ENCODE measurements at places on chromosomes 1 and 21.

GRCh38 chr1:202349206-202349928 is 868 bp downstream of the PPP1R12B start:
- peak overlapping the region; percentile 95 for H3K27ac ChIP-seq
- no peaks in the 10 kb centered on the region for H3K36me3 ChIP-seq
- peaks cover 29% of the 10 kb centered on the region for H3K4me1 ChIP-seq
- peak overlapping the region; percentile 94 for H3K4me3 ChIP-seq
- DNase-seq, result no peak
- H3K27me3 ChIP-seq, result peaks cover 9% of the 10 kb centered on the region

- H3K27ac ChIP-seq, result peak overlapping the region; percentile 86
- peak overlapping the region; percentile 17 for H3K4me3 ChIP-seq
- H3K27me3 ChIP-seq, result peaks cover 6% of the 10 kb centered on the region
- DNase-seq, result peak; percentile 45
- peaks cover 36% of the 10 kb centered on the region for H3K4me1 ChIP-seq
Measured at GRCh38 chr1:108057541-108057940, 92.6 kb upstream of the VAV3 start.

DNA sequence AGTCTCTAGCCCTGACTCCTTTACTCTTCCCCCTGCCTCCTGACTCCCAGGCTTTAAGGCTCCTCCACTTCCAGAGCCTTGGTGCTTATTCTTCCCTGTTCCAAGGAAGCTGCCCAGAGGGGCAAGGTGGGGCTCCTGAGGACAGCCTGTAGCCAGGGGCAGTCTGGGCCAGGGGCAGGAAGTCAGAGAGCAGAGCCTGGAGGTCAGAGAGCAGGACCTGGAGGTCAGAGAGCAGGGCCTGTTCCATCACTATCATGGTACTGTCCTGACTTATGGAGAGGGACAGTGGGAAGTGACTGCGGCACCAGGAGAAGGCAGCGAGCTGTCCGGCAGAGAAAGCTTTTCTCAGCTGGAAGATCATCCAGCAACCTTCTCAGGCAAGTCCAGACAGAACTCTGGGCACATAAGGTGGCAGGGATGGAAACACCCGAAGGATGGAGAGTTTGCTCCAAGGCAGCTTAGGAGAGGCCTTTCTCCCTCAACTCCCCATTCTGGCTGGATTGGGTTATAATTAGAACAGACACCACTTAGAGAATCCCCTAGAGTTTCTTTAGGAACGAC is 25.0 kb downstream of the PLXNA2 start:
- H3K4me1 ChIP-seq, result peaks cover 76% of the 10 kb centered on the region
- H3K27ac ChIP-seq, result no peak overlapping the region
- H3K4me3 ChIP-seq, result no peak overlapping the region
- DNase-seq, result no peak
- peaks cover 44% of the 10 kb centered on the region for H3K36me3 ChIP-seq
- H3K27me3 ChIP-seq, result peaks cover 16% of the 10 kb centered on the region

DNA sequence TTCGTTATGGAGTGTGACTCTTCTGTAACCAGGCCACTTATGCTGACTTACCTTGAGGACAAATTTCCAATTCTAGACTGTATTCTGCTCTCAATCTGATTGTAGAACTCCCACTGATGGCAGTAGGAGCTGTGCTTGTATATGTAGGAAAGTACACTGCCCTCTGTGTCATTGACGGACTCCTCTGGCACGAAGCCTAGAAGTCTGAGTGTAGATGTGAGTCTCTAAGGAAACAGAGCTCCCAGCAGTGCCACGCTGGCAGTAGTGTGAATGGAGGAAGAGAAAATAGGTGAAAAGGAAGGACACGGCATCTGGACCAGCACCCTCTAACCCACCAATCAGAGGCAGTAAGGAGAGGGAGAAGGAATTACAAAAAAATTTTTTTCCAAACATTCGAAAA is 130.4 kb upstream of the ADGRL2 start:
- H3K27ac ChIP-seq, result peak overlapping the region; percentile 82
- no peak for DNase-seq
- H3K4me3 ChIP-seq, result no peak overlapping the region
- H3K36me3 ChIP-seq, result no peaks in the 10 kb centered on the region
- peaks cover 25% of the 10 kb centered on the region for H3K4me1 ChIP-seq
- H3K27me3 ChIP-seq, result no peaks in the 10 kb centered on the region

DNA sequence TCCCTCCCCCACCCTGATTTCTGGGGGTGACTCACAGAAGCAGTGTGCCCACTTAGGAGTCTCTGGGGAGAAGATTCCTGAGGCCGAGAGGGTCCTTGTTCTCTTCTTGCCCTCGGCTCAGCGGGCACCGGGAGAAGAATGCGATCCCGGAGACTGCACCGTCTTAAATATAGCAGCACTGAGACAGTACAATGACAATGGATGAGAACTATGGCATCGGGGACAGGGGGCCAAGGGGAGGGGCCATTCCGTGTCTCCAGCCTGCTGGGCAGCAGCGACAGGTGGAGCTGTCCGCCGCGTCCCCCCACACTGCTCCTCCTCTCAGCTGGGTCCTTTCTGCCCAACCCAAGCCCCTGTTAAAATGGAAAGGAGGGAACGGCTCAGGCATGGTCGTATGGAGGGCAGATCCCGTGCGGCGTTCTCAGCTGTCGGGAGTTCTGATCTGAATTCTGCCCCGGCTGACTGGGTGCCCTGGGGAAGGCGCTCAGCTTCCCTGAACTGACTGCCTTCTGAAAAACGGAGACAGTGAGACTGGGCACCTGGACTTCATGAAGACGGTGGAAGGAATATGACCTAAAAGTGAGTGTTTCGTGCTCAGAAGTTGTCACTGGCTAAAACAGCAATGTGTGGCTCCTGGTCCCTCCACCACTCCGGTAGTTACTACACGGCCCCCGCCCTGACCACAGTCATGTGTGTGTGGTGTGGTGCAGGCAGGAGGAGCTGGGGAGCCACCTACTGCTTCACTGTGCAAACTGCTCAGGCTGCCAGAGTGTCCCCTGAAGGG is at the start of gene MYOM3:
TSS of gene MYOM3 (minus strand) at position 140 of the 784 bp plus-strand sequence. CDS start 3,499 bp downstream, outside the sequence.
- H3K27ac ChIP-seq, result peak within 1 kb of the TSS; percentile 66
- peaks cover 26% of the 10 kb centered on the region for H3K27me3 ChIP-seq
- DNase-seq, result peak; percentile 59
- H3K36me3 ChIP-seq, result no peaks in the 10 kb centered on the region

- no peaks in the 10 kb centered on the region for H3K36me3 ChIP-seq
- H3K27me3 ChIP-seq, result peaks cover 10% of the 10 kb centered on the region
- peak; percentile 97 for DNase-seq
- H3K4me1 ChIP-seq, result peaks cover 41% of the 10 kb centered on the region
Measured at GRCh38 chr1:43348809-43349593, 9.8 kb upstream of the CDC20 start.

GRCh38 chr1:81954534-81955020 is 153.8 kb downstream of the ADGRL2 start:
- no peaks in the 10 kb centered on the region for H3K27me3 ChIP-seq
- no peak for DNase-seq
- H3K27ac ChIP-seq, result peak overlapping the region; percentile 89
- peaks cover 24% of the 10 kb centered on the region for H3K4me1 ChIP-seq
- H3K36me3 ChIP-seq, result peaks cover 74% of the 10 kb centered on the region

GRCh38 chr1:235442788-235443429 is 61.3 kb downstream of the B3GALNT2 start:
- H3K36me3 ChIP-seq, result peaks cover 65% of the 10 kb centered on the region
- no peak overlapping the region for H3K4me3 ChIP-seq
- H3K27ac ChIP-seq, result peak overlapping the region; percentile 81
- no peak for DNase-seq
- H3K4me1 ChIP-seq, result no peaks in the 10 kb centered on the region

DNA sequence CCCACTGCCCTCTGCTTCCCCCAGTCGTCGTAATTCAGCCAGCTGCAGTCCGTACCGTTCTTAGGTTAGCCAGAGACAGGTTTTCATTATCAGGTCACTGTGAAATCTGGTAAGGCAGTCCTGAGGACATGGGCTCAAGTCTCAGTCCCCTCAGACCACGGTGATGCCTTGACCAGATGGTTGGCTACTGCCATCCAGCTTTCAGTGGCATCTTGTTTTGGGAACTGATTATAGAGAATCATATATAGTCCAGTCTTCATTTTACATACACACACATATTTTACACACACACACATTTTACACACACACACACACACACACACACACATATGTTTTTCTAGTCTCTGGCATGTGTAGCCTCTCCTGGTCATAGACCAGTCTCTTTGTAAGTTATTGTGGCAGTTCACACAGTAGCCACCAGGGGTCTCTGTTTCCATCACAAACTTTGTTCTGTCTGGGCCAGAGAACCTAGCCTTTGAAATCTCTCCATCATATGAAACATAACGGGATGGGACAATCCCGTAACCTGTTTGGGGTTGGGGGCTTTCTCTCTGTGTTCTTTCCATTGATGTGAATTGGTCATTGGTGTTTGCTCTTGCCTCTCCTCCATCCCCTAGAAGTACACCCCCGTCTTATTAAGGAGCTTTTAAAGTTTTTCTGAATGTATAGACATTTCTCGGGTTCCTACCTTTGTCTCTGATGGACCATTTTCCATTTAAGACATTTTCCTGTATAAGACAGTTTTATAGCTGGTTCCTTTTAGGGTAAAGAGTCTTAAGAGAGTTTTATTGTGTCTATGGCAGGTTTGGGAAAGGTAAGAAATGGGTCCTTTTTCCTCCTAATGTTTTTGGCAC is 8.4 kb upstream of the IKBKE start:
- peaks cover 33% of the 10 kb centered on the region for H3K36me3 ChIP-seq
- peaks cover 22% of the 10 kb centered on the region for H3K4me1 ChIP-seq
- peaks cover 2% of the 10 kb centered on the region for H3K27me3 ChIP-seq

DNA sequence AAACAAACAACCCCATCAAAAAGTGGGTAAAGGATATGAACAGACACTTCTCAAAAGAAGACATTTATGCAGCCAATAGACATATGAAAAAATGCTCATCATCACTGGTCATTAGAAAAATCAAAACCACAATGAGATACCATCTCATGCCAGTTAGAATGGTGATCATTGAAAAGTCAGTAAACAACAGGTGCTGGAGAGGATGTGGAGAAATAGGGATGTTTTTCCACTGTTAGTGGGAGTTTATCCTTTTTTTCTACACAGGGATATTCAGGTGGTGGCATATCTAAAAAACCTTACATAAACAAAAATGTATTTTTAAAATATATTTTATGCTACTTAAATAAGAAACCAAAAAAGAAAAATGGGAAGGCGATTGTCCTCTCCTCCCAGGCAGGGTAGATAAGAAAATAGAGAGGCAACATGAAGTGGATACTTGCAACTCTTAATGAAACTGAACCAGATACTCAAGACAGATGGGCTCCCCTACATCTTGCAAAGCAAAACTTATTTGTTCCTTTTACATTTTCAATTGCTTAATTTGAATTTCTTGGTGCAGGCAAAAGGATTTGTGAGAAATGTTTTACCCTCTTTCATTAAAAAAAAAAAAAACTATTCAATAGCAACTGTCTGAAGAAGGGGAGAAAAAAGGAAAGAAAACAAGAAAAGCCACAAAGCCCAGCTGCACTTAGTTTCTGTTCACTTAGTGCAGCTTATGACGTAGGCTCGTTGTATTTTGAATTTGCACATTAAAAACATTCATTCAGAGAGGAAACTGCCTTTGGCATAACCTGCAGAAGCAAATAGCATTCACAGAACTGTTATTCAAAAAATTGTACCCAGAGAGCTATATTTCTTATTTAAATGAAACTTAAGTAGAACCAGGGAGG is 36.9 kb upstream of the RGS1 start:
- H3K4me1 ChIP-seq, result peaks cover 16% of the 10 kb centered on the region
- no peak overlapping the region for H3K4me3 ChIP-seq
- H3K36me3 ChIP-seq, result peaks cover 7% of the 10 kb centered on the region
- DNase-seq, result no peak
- H3K27ac ChIP-seq, result peak overlapping the region; percentile 93

- H3K4me1 ChIP-seq, result peaks cover 19% of the 10 kb centered on the region
- no peak overlapping the region for H3K4me3 ChIP-seq
- no peak for DNase-seq
- peak overlapping the region; percentile 65 for H3K27ac ChIP-seq
- peaks cover 40% of the 10 kb centered on the region for H3K36me3 ChIP-seq
- H3K27me3 ChIP-seq, result no peaks in the 10 kb centered on the region
Measured at GRCh38 chr1:51850420-51851223, 27.9 kb downstream of the NRDC start.

- peaks cover 42% of the 10 kb centered on the region for H3K27me3 ChIP-seq
- no peak for DNase-seq
- H3K27ac ChIP-seq, result no peak overlapping the region
- H3K36me3 ChIP-seq, result no peaks in the 10 kb centered on the region
Measured at GRCh38 chr1:204979891-204980649, 62.9 kb upstream of the CNTN2 start.

GRCh38 chr1:90480271-90480835 is 236.7 kb downstream of the BARHL2 start:
- peaks cover 3% of the 10 kb centered on the region for H3K27me3 ChIP-seq
- no peak overlapping the region for H3K27ac ChIP-seq
- H3K4me3 ChIP-seq, result no peak overlapping the region
- peaks cover 7% of the 10 kb centered on the region for H3K4me1 ChIP-seq
- DNase-seq, result no peak

- H3K27ac ChIP-seq, result no peak overlapping the region
- H3K4me1 ChIP-seq, result peaks cover 6% of the 10 kb centered on the region
- no peak for DNase-seq
- H3K4me3 ChIP-seq, result no peak overlapping the region
- peaks cover 63% of the 10 kb centered on the region for H3K27me3 ChIP-seq
- no peaks in the 10 kb centered on the region for H3K36me3 ChIP-seq
Measured at GRCh38 chr1:78234496-78234895, 188.7 kb downstream of the GIPC2 start.

DNA sequence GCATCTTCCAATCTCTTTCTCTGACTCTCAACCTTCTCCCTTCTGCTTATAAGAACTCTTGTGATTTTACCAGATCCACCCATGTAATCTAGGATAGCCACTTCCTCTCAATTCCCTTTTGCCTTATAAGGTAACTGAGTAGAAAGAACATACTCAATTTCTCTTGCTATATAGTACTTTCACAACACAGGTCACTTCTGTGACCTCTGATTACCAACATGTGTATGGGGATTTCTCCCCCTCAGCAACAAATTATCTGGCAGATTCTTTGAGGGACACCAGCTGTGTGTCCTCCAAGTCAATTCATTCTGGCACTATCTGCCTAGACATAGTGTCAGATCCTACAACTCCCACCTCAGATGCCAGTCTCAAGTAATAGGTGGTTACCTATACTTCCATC is 62.5 kb downstream of the IL23R start:
- no peak for DNase-seq
- peaks cover 5% of the 10 kb centered on the region for H3K27me3 ChIP-seq
- H3K4me3 ChIP-seq, result no peak overlapping the region
- no peak overlapping the region for H3K27ac ChIP-seq
